HS-5 (cell line): ENCODE measurements at places on chromosomes 2 and 18.

DNA sequence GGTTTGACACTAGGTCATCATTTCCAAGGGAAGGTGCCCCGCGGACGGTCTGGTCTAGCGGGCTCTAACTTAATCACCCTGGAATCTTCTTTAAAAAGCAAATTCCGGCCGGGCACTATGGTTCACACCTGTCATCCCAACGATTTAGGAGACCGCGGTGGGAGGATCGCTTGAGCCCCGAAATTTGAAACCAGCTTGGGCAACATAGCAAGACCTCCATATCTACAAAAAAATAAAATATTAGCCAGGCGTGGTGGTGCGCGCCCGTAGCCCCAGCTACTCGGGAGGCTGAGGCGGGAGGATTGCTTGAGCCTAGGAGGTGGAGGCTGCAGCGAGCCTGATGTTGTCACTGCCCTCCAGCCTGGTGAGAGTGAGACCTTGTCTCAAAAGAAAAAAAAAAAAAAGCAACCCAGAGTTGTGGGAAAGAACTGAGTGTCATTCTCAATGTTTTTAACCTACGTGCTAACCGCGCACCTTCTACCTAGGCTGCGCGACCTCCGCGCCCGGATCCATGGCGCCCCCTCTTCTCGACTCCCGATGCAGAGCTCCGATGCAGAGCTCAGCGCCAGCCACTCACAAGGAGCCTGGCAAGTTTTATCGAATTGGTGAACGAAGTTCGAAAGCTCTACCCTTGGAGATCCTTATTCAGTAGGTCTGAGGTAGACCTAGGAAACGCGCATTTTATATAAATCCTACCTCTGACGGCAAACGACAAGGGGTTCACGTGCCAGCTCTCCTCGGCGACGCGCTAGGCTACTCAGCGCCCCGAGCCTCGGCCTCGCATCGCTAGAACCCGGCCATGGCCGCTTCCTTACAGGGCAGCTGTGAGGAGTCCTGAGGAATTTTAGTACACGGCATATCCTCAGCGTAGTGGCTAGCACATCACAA, 888 bp upstream of the TWSG1 start:
- DNase-seq = no peak

DNA sequence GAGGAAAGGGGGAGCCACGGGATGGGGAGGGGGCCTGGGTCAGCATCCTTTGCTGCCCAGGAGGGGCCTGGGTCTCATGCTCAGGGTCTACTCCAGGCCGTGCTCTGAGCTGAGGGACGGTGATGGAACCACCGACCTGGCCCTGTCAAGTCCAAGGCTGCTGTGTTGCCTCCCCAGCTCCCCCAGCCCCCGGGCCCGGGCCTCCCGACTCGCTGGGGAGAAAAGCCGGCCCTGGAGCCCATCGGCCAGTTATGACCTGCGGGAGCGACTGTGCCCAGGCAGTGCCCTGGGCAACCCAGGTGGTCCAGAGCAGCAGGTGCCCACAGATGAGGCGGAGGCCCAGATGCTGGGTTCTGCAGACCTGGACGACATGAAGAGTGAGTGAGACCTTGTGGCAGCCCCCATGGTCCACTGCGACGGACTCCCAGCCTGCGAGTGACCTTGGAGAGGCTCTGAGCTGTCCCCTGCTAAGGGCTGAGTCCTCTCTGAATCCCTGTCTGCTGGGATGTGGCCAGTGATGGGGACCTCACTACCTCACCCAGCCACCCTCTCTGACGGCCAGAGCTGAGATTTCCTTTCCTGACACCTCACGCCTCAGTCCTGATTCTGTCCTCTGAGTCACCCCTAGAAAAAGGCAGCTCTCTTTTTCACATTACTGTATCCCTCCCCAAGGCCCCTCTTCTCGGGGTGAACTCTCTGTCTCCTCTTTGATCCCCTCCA, 2.7 kb downstream of the SLC4A3 start:
- no peak for DNase-seq

GRCh38 chr2:171991027-171991426, 8.7 kb upstream of the METAP1D start:
- no peak for DNase-seq

- no peak for DNase-seq
These were observed 74.8 kb downstream of the TXNL1 start for GRCh38 chr18:56563568-56563967.

GRCh38 chr2:208146006-208146405, at the start of gene CRYGB:
Gene CRYGB (minus strand): TSS chr2:208146158. CDS start chr2:208146120, 38 bp downstream.
- DNase-seq = no peak

GRCh38 chr2:120555092-120555491, 180.6 kb upstream of the GLI2 start:
- no peak for DNase-seq
